ENCODE measurements at places on chromosomes 6 and 20.
A peak's percentile ranks its signal among the peaks of the same experiment; 100 is the strongest.

DNA sequence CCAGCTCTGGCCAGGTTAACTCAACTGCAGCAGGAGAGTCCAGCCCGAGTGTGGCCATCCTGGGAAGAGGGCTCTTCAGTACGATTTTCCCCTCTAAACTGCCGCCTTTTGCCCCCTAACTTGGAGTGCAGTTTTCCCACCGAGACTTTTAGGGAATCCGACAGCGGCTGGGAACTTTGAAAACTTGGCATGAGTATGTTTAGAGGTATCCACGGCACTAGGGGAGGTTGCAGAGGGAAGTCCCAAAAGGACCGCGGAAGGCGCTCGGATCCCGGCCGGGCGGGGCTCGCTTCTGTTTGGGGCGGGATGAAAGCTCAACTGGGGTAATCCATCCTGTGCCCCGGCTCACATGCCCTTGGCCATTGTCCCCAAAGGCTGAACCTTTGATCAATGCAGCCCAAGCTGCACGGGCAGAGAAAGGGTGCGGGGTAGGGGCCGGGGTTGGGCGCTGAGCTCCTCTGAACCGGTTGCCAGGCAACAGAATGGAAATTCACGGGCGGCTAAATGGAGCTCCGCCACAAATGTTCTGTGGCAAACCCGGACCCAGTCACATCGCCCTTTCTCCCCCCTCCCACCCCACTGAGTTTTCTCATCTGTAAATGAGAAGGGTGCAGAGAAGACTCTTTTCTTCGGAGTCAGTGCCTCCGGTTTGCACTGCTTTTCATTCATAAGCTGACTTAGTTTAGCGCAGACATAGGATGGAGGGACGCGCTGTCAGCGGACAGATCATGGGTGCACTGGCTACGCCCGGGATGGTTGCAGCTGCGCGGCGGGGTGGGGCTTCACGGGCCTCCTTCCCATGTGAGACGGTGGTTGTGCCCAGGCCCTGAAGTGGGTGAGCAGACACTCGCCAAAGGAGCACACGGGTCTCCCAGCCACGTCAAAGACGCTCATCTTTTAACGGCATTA lies 2.3 kb downstream of the BMP6 start:
- peak; percentile 24 for DNase-seq

GRCh38 chr20:23881371-23881770 lies 1.8 kb upstream of the CST5 start:
- no peak for DNase-seq

- peak; percentile 27 for DNase-seq
These were observed 2.9 kb upstream of the PRSS35 start for GRCh38 chr6:83509441-83509840.

DNA sequence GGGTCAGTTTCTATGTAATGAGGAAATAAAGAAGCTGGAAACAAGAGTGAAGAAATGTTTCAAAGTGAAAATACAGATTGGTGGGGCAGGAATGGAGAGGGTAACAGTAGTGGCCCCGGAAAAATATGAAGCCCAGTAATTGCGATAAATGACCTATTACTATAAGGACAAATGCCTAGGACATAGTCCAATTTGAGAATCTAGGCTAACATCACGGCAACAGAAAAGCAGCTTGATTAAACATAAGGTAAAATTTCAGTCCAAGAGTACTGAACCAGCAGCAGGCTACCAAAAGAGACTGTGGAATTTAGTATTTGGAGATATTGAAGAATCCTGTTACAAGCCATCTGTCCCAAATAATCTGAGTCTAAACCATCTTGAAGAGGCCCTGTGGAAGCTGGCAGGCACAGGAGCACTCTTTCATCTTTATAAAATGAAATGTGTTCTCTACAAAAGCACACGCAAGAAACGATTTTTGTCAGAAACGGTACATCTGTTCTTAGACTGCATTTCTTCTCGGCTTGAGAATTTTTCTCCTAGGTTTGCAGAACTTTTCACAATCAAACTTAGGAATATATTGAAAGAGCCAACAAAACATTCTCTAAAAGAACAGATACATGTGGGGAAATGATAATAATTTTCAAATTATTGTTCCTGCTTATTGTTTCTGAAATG lies 49.3 kb downstream of the ELOVL5 start:
- no peak for DNase-seq

- no peak for DNase-seq
These were observed 110.4 kb upstream of the FRMD1 start for GRCh38 chr6:168189200-168190013.
